ENCODE measurements at places on chromosomes 4 and X. TPM values are rescaled to one million over a fixed set of nuclear protein-coding genes. Genes with fewer than 3 reads are reported as not detected.
A peak's percentile ranks its signal among the peaks of the same experiment; 100 is the strongest.

Gene STBD1
- total RNA-seq: 10.8 TPM

GRCh38 chrX:154411981-154412340 is 622 bp downstream of the TAFAZZIN start:
- peak; percentile 35 for DNase-seq

Gene DCAF8L2
- not detected for total RNA-seq

DNA sequence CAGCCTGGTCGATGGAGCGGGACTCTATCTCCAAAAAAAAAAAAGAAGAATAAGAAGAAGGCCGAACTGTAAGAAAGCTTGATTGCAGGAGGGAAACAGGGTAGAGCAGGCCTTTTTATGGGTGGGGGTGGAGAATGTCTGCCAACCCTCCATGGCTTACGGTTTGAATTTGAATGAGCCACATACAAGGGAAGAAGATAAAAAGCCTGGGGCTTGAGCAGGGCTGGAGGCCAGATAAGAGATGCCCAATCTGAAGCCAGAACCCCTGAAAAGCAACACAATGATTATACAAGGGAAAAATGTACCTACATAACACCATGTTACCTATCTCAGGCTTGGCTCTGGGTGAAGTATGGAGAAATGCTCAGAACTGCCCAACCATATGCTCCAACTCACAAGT is 57.3 kb upstream of the TRIM2 start:
- no peak for DNase-seq

GRCh38 chr4:133157460-133158160 is 8.5 kb downstream of the PCDH10 start:
- DNase-seq: no peak

Gene KIT
- total RNA-seq: 0.50 TPM

Gene SRD5A3
- total RNA-seq: 5.0 TPM

DNA sequence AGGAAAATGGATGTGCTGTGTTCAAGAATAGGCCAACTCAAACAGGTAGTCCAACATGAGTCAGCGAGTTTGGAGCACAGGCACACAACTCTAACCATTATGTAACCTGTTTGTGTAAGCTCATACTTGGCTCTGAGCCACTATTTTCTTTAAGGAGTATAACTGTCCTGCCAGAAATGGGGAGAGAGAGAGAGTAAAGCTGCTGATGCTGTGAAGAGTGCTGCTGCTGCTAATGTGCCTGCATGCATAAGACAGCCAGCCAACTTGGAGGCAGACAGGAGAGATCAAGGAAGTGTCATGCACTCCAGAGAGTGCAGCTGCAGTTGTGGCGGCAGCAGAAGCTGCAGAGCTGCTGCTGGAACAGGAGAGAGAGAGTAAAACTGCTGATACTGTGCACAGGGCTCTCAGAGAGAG is 11.7 kb upstream of the STATH start:
- peak; percentile 58 for DNase-seq

DNA sequence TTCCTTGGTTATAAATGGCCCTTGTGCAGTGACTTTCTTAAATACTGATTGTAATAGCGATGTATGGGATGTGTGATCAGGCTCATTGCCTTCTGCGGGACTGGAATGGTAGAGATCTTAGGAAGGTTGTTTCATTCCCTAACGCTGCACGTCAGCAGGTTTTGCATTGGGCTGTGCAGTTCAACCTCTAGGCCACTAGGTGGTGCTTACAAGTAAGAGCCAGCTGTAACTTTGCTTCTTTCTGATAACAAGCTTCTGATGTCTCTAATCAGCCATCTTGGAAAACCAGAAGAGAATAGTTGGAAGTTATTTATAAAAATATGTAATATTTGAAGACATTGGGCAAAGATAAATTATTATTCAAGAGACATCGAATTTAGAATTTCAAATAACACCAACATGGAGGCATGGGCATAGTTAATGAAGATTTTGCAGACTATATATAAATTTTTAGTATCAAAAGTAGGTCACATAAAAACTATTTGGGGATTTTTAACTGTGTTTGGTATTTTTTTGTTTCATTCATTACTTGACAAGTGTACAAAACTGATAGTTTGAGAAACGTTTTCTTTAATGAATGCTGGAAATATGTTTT is 339.7 kb upstream of the PCDH7 start:
- peak; percentile 79 for DNase-seq

- DNase-seq: peak; percentile 3
Measured at GRCh38 chrX:87338510-87338909, 179.1 kb upstream of the KLHL4 start.

GRCh38 chrX:2673611-2674010 is 17.5 kb upstream of the CD99 start:
- DNase-seq: no peak

GRCh38 chr4:110055158-110055768 is 142.6 kb downstream of the EGF start:
- no peak for DNase-seq

GRCh38 chrX:129013574-129013973 is 509.7 kb downstream of the SMARCA1 start:
- no peak for DNase-seq

Gene RAB9B
- total RNA-seq: 0.77 TPM

Gene MAGEA6
- total RNA-seq: not detected

DNA sequence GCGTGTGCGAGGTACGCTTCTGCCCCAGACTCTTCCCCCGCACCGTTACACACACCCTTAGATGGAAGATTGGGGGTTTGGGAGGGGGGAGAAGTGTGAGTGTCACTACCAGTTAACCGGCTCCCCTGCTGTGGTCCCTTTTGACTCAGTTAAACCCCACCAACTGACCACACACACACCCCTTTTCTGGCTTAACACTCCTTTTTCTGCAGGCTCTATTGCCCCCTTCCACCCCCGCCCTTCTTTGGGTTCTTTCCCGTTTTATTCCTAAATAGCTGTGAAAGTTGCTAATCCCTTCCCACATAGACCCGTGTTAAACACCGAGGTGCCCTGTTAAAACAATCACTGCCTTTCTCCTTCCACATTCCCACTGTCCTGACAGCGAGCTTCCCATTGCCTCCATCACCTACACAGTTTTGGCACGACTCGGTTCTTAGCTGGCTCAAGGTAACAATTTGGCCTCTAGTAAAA is 3.7 kb upstream of the NR3C2 start:
- DNase-seq: no peak

Gene PFKFB1
- not detected for total RNA-seq

DNA sequence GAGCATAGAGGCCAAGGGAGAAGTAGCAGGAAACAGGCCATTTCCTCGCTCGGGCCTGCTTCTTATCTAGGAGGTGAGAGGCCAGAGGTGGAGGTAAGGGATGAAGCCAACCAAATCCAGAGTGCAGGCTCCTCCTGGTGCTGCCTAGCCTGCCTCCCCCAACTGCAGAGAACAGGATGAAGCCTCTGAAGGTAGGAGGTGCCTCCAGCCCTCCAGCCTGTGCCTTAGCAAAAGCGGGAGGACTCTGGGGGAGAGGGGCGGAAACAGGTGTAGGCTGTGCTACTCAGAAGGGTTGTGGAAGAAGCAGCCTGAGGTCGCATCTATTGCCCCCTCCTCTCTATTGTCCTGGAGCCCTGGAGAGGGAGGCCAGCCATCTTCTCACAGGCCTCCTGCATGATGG is 2.9 kb upstream of the MTM1 start:
- no peak for DNase-seq

DNA sequence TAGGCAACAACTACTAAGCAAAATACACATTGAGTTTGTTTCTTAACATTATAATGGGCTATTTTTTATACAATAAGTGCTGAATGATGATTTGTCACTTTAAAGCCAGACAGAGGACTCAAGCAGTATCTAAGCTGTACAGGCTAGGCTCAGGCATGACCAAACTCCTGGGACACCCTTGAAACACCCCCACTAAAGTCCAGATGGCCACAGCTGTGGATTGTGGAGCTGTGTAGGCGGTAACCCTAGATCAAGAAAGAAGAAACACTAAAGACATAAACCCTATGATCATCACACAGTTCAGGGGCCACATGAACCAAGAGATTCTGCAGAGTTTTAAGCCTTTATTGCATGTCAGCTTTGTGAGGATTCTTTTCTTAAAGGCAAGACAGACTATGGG is 25.1 kb downstream of the TAB3 start:
- DNase-seq: no peak

Gene CCDC110
- total RNA-seq: 2.0 TPM

DNA sequence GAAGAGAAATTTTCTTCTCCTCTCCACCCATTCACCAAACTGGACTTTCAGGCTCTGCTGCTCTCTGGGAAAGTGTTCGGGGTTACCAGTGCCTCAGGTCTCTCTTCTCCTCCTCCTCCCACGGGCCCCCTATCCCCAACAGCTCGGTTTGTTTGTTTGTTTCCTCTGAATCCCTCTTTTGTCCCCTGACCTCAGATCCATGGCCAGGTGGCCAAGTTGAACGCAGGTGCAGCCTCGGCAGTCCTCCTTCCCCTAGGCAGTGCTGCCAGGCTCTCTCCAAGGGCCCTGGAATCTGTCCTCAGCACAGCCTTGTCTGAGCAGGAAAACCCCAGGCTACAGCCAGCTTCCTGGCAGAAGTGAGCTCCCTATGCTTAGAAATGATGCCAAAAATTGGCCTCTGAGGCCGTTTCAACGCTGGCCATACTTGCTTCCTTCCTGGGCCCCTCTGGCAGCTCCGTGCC is 60.0 kb downstream of the FHDC1 start:
- no peak for DNase-seq

- DNase-seq: no peak
Measured at GRCh38 chrX:147322496-147322895, 508.0 kb upstream of the CXorf51A start.

DNA sequence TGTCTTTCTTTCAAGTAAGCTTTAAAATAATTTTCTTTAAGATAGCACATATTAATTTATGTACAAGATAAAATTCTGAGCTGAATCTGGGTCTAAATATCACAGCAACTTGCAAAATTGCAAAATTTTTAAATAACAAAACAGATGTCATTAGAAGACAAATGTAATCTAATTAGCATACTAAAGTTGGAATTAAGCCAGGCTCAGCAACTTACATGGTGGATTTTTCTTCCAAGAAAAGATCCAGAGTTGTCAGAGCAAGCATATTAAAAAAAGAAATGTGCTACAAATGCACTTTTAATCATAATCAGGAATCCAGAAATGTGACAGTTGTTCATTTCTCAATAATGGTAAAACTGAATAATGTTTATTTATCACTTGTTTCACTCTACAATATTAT is 906.9 kb upstream of the INTU start:
- DNase-seq: no peak

Gene TLR3
- 8.1 TPM for total RNA-seq

DNA sequence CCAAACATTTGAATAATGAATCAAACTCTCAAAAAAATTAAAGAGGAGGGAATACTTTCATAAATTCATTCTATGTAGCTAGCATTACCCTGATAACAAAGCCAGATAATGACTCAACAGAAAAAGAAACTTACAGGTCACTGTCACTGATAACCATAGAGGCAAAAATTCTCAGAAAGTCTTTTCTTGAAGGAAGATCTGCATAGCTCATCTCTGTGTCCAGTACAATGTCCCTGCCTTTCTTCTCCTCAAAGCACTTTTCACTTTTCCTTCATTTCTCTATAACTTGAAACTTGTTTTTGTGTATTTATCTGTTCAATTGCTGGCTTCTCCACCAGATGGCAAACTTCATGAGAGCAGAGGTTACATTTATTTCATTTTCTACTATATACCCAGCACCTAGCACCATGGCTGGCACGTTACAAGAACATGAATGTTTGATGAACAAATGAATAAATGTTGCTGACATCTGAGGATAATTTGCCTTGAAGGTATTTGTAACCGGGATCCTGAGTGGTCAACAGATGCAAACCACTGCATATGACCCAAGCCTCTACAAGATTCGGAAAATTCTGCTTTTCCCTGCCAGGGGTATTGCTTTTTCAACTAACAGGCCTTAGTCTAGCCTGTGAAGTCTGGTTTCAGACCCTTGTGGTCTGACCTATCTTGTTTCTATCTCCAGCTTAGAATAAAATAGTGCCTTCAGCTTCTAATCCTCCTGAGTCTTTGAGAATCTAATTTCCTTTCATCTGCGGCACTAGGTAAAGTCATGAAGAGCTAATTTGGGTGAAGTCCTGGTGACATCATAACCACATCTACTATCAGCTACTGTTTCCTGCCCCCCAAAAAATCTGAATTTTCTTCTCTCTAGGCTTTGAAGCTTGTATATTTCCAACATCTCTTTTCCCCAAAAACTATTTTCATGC is 52.5 kb upstream of the ANTXR2 start:
- DNase-seq: peak; percentile 50

Gene MTCP1
- total RNA-seq: 16.0 TPM

DNA sequence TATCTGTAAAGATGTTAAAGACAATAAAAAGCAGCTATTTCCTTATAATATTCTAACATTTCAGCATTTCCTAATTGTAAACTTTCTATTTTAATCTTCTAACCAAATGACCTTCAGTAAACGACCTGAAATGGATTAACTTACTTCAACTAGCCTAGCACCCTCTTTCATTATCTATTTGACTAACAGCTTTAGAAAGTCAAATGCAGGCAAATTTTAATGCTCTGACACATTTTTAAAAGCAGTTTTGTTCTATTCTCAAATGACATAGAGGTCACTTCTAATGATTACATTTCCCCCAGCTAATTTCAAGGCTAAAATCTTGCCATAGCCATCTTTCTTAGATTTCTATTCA is 41.9 kb downstream of the SLC7A11 start:
- no peak for DNase-seq

Gene PHEX
- 1.7 TPM for total RNA-seq

GRCh38 chrX:67544281-67545035 is 637 bp downstream of the AR start:
- DNase-seq: peak; percentile 19

DNA sequence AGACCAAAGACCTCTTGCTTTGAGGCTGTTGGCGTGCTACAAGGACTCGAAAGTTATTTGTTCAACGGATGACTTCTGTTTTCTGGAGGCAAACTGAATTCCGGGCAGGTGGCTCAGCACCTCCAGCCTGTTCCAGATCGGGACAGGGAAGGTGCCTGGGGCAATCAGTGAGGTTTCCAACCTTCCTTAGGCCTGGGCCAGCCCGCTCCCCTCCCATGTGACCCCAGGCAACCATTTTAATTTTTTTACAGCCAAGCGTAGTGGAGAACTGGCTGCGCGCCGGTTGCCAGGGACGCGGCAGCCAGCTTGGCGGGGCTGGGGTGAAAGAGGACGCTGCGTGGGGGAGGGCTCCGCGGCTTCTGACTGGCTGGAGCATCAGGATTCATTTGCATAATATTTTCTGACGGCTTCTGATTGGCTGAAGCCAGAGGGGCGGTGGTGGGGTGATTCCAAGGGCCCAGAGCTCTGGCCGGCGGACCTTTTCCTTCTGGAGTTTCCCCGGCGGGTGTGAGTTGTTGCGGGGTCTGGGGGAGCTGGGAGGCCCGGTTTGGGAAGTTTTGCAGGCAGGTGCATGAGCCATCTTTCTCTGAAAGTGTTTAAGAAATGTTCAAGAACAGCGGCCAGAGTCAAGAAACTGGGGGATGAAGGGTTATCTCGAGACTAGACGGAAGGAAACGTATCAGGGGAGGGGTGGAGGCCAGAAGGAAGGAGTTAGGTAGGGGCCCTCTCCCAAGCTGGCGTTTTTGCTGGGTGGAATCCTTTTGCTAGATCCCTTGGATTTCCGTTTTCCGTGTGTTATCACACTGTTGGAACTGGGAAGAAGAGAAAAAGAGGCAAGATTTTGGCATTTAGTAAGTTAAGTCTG is at the start of gene MID1IP1:
TSS of gene MID1IP1 (plus strand) at position 479 of the 865 bp plus-strand sequence. CDS start 3,488 bp downstream, outside the sequence.
- peak; percentile 93 for DNase-seq

Data from fibroblast of lung (primary cell).